ENCODE measurements at places on chromosomes 3 and 15.

GRCh38 chr3:38019658-38020341, 9.6 kb downstream of the PLCD1 start:
- DNase-seq: no peak

GRCh38 chr3:178152031-178152806, 384.0 kb upstream of the KCNMB2 start:
- no peak for DNase-seq

GRCh38 chr15:80246425-80246894, 5.6 kb downstream of the CTXND1 start:
- no peak for DNase-seq

DNA sequence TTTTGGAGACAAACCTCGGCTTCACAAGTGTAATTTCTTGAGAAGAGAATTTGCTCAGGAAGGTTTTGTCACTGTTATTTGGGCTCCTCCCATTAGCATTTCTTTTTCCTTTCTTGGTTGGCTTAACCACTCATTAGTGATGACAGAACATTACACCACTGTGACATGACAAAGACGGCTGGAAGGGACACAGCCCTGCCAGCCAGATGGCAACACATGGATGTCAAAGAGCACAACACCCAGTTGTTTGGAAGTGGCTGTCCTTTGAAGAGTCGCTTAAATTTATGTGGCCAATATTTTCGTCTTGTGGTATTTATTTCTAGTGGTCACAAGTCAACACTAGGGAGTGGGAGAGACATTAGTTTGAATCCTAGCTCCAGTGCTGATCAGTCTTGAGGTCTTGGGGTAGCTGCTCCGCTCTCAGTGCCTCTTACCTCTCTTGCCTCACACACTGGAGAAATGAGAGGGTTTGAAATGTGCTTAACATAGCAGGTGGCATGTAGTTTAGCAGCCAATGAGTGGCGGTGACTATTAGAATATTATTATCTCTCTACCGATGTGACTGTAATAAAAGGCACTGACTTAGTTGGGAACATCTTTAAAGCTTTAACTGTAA, 92.8 kb downstream of the FRMD4B start:
- DNase-seq: no peak

DNA sequence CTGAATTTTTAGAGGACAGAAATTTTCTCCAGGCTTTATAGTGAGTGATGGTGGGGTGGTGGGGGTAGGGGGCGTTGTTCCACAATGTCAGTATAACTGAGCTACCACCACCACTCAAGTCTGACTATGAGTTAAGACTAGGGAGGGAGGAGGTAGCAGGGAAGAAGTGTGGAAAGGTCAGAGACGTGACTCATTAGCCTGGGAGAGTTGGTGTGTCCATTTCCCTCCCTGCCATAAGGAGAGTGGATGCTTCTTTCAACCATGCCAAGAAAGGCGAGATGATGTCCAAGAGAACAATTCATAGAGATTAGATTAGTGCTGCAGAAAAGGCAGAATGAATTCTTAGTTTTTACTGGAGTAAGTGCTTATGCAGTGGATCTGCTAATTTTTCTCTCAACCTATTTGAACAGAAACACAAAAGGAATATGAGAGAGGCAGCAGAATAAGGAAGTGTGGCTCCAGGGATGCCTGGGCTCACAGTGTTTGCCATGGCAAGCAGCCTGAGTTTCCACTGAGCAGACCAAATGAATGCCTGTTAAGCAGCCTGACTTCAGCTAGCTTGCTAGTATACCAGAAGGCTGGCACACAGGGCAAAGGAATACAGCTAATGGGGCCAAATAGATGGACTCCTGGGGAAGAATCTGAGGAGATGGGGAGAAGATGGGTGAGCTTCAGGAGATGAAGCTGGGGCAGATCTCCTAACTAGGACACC, 708.9 kb downstream of the NTRK3 start:
- no peak for DNase-seq
